Right atrium auricular region (tissue), 2 donors: ENCODE measurements at places on chromosomes 5 and 9. TPM values are rescaled to one million over a fixed set of nuclear protein-coding genes. Genes with fewer than 3 reads are reported as not detected.

The UBE2QL1 gene
- total RNA-seq, result 9.1 TPM

The PCDHA9 gene
- total RNA-seq, result not detected

The GLDC gene
- 0.39 TPM for total RNA-seq

The FREM1 gene
- total RNA-seq, result 2.2 TPM

The FXN gene
- total RNA-seq, result 24.6 TPM

The PHAX gene
- 30.1 TPM for total RNA-seq

The C6 gene
- 54.4 TPM for total RNA-seq

GRCh38 chr5:72291601-72292000 is 28.4 kb downstream of the MRPS27 start:
- no peaks in the 10 kb centered on the region for H3K36me3 ChIP-seq
- H3K27me3 ChIP-seq, result no peaks in the 10 kb centered on the region
- peaks cover 8% of the 10 kb centered on the region for H3K4me1 ChIP-seq
- DNase-seq, result no peak

DNA sequence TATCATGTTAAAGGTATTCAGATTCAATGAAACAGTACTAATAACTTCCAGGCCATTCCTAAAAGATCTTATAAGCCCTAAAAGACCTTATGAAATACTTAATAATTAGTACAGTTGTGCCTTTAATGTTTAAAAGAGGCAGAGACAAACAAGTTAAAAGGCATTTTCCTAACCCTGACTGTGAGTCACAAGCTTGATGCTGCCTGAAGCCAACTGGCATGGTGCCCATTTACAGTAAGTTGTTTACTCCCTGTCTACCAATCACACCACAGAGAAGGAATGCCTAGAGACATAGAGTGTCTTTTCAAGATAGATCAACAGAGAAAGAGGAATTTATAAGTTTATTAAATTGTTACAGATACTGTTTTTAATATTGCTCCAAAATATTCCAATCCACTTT is 47.8 kb downstream of the NR3C1 start:
- DNase-seq, result peak; percentile 63
- H3K27me3 ChIP-seq, result no peaks in the 10 kb centered on the region
- no peak overlapping the region for H3K4me3 ChIP-seq
- H3K36me3 ChIP-seq, result no peaks in the 10 kb centered on the region

GRCh38 chr5:97529354-97529985 is 346.4 kb upstream of the RIOK2 start:
- no peak for DNase-seq
- H3K4me1 ChIP-seq, result no peaks in the 10 kb centered on the region

DNA sequence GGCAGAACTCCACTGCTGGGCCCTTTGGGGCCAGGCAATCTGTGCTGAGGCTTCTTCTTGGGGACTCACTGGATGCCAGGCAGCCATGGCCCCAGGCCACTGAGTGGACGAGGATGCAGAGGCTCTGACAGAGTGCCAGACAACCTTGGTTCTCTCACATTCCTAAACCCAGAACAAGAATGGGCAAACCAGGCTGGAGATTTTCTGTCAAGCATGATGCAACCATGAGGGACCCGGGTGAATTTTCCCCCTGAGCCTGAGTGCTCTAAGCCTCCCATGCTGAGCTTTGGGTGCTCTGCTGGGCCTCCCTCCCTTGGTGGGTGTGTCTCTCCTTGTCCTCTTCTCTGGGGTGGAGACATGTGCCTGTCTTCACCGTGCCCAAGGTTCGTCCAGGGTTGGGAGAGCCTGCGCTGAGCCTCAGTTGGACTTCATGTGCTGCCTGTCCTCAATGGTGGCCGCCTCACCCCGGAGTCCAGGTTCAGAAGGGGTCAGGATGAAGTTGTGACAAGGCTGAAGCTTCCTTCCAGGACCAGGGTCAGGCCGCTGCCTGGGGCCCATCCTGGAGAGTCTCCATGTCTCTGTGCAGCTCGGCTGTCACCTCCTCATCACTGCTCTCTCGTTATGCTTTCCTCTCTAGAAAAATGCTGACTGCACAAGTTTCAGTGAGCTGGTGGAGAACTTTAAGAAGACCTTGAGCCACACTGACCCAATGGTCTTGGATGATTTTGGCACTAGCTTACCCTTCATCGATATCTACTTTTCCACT is 24.1 kb downstream of the PITX1 start:
- H3K4me3 ChIP-seq, result no peak overlapping the region
- H3K36me3 ChIP-seq, result no peaks in the 10 kb centered on the region
- H3K4me1 ChIP-seq, result peaks cover 11% of the 10 kb centered on the region
- no peak overlapping the region for H3K27ac ChIP-seq
- no peak for DNase-seq

DNA sequence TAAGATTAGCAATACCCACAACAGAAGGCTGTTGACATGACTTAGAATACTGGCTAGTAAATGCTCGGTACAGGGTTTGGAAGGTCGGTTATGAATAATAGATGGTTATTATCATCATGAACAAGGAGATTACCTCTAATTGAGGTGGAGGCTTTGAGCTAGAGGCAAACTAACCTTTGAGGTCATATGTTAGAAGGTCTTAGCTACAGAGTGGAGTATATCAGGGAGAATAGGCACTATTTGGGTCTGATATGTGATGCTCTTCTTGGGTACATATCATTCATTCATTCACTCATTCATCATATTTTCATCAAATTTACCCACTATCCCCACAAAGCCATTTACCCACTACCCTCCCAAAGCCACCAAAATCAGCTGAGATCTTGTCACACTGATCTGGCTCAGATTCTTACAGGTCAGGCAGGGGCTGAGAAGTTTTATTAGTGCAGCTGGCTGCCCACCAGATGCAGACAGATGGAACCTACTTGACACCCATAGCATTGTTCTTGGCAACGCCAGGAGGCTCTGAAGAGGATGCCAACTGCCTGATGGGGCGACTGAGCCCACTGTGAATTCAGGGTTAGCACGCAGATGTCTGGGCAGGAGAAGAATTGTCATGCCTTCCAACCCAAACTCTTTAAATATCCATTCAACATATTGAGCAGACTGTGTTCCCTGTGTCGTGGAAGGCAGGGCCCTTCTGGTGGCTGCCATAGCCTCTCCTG is 90.2 kb upstream of the SH3PXD2B start:
- H3K27ac ChIP-seq, result no peak overlapping the region
- no peak for DNase-seq
- peaks cover 6% of the 10 kb centered on the region for H3K4me1 ChIP-seq
- H3K36me3 ChIP-seq, result no peaks in the 10 kb centered on the region
- no peak overlapping the region for H3K4me3 ChIP-seq

- H3K4me1 ChIP-seq, result peaks cover 61% of the 10 kb centered on the region
- DNase-seq, result peak; percentile 75
- peaks cover under 1% of the 10 kb centered on the region for H3K36me3 ChIP-seq
- peak overlapping the region; percentile 93 for H3K4me3 ChIP-seq
- peak overlapping the region; percentile 99 for H3K27ac ChIP-seq
- no peaks in the 10 kb centered on the region for H3K27me3 ChIP-seq
These were observed 752 bp downstream of the TSTD2 start for GRCh38 chr9:97632248-97632984.

DNA sequence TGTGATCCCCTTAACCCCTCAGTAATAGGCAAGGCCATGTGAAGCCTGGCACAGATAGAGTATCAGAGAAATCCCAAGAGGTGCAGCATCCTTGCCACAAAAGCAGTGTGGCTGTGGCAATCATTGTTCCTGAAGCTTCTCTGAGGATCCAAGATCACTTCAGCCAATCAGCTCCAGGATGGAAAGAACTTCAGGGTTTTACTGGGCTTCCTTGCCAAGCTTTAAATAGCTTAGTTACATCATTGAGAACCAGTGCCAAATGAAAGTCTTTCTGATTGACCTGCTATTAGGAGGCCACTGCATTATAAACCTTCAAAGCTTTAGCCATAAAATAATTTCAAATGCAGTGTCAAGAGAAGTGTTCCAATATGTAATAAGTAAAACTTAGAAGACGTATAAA is 430.6 kb downstream of the PIK3R1 start:
- H3K27me3 ChIP-seq, result no peaks in the 10 kb centered on the region
- no peak overlapping the region for H3K4me3 ChIP-seq
- no peak for DNase-seq
- H3K27ac ChIP-seq, result no peak overlapping the region

DNA sequence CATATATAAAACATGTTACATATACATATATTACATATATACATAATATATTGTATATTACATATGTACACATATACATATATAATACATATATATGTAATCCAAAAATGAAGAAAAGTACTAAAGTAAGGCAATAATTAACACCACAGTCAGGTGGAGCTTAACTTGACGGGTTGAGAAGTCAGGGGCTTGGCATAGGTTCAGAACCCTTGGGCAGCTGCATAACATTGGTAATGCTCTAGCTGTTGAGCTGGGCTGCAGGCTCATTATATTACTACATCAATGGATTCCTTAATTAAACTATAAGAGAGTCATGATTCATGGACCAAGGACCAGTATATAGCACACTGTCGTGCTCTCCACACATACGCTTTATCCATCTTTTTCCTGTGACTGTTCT is 435.2 kb upstream of the ADAMTS16 start:
- H3K4me1 ChIP-seq, result no peaks in the 10 kb centered on the region
- H3K27ac ChIP-seq, result no peak overlapping the region
- no peaks in the 10 kb centered on the region for H3K36me3 ChIP-seq
- DNase-seq, result no peak
- H3K27me3 ChIP-seq, result no peaks in the 10 kb centered on the region

- no peaks in the 10 kb centered on the region for H3K27me3 ChIP-seq
- DNase-seq, result no peak
- H3K4me1 ChIP-seq, result no peaks in the 10 kb centered on the region
- no peak overlapping the region for H3K27ac ChIP-seq
- H3K36me3 ChIP-seq, result no peaks in the 10 kb centered on the region
- H3K4me3 ChIP-seq, result no peak overlapping the region
These were observed 220.0 kb downstream of the GABBR2 start for GRCh38 chr9:98488571-98489312.

DNA sequence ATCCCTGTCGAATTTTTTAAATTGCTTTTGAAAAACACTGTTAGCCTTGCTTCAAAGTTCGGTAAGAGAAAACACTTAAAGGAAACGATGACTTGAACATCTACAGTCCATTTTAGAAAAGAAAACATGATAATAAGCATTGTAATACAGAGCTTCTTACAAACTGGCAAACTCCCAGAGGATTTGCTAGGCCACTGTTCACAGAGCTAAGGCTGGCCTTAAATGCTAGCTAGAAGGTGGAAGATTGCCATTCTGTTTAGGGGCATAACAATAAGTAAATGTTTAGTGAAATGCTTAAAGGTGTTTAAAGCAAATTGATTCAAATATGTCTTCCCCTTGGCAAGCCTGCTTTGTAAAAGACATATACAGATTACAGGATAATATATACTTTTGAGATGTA is 169.6 kb downstream of the TLE4 start:
- no peaks in the 10 kb centered on the region for H3K36me3 ChIP-seq
- no peak overlapping the region for H3K4me3 ChIP-seq
- DNase-seq, result no peak
- H3K27ac ChIP-seq, result no peak overlapping the region
- peaks cover 6% of the 10 kb centered on the region for H3K4me1 ChIP-seq

GRCh38 chr5:107580889-107581820 is 89.6 kb downstream of the EFNA5 start:
- H3K4me1 ChIP-seq, result peaks cover 34% of the 10 kb centered on the region
- no peak overlapping the region for H3K4me3 ChIP-seq
- no peaks in the 10 kb centered on the region for H3K36me3 ChIP-seq
- DNase-seq, result no peak

GRCh38 chr9:97857606-97858392 is 4.8 kb downstream of the FOXE1 start:
- no peaks in the 10 kb centered on the region for H3K36me3 ChIP-seq
- no peak for DNase-seq
- no peak overlapping the region for H3K4me3 ChIP-seq
- peaks cover 26% of the 10 kb centered on the region for H3K27me3 ChIP-seq
- H3K4me1 ChIP-seq, result no peaks in the 10 kb centered on the region

- no peaks in the 10 kb centered on the region for H3K36me3 ChIP-seq
- DNase-seq, result no peak
- no peak overlapping the region for H3K27ac ChIP-seq
- no peaks in the 10 kb centered on the region for H3K4me1 ChIP-seq
- H3K4me3 ChIP-seq, result no peak overlapping the region
These were observed 20.9 kb upstream of the FOCAD start for GRCh38 chr9:20663133-20663532.

DNA sequence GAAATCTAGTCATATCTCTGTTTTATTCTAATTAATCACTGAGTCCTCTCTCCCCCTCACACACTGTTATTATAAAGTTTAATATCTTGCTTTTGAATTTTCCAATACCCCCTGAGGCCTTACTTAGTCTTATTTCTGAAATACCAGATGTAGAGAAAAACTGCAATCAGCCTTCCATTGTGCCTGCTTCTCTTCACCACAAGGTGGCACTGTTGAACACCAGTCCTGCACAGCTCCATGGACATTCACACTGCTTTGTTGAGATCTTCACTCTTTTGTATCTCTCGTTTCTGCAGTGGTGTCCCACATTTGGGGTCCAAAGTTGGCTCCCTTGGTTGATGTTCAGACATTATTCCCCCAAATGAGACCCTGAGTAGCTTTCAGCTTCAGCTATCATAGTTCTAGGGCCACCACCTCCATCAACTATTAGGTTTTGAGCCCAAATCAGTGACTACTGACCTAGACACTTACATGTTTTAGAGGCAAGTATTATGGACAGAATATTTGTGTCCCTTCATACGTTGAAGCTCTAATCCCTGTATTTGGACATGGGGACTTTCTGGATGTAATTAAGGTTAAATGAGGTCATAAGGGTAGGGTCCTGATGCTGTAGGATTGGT is 24.3 kb downstream of the BOD1 start:
- no peak overlapping the region for H3K4me3 ChIP-seq
- DNase-seq, result no peak
- H3K4me1 ChIP-seq, result no peaks in the 10 kb centered on the region
- H3K36me3 ChIP-seq, result no peaks in the 10 kb centered on the region
- H3K27me3 ChIP-seq, result no peaks in the 10 kb centered on the region

- H3K27me3 ChIP-seq, result no peaks in the 10 kb centered on the region
- no peak overlapping the region for H3K4me3 ChIP-seq
- H3K36me3 ChIP-seq, result no peaks in the 10 kb centered on the region
- H3K4me1 ChIP-seq, result peaks cover 9% of the 10 kb centered on the region
- DNase-seq, result no peak
- H3K27ac ChIP-seq, result no peak overlapping the region
These were observed 49.5 kb downstream of the CWC27 start for GRCh38 chr5:64818245-64818644.
